Right lobe of liver (tissue), 6 donors: ENCODE measurements at places on chromosomes 3 and 15.
A peak's percentile ranks its signal among the peaks of the same experiment; 100 is the strongest.

GRCh38 chr3:156425651-156426050, 129.3 kb downstream of the SSR3 start:
- no peaks in the 10 kb centered on the region for H3K36me3 ChIP-seq
- H3K27me3 ChIP-seq: no peaks in the 10 kb centered on the region
- H3K27ac ChIP-seq: no peak overlapping the region
- DNase-seq: no peak
- no peak overlapping the region for H3K4me3 ChIP-seq

DNA sequence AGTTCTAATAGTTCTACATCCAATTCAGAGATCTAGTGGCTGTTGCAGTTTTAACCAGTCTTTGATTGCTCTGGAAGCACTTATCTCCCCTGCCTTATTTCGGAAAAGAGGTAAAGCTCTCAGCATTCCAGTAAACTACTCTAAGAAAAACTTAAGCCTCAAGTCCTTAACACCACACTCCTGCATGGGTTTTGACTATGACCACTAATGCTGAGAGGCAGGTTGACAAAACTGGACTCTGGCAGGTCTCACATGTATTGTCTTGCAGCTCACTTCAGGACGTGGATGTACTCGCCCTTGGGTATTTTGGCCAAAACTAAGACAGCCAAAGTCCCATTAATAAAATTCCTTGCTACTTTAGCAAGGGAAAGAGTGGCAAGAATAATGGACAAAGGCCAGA, 405.9 kb upstream of the GRM7 start:
- no peak overlapping the region for H3K27ac ChIP-seq
- no peaks in the 10 kb centered on the region for H3K4me1 ChIP-seq
- no peaks in the 10 kb centered on the region for H3K36me3 ChIP-seq
- H3K4me3 ChIP-seq: no peak overlapping the region
- no peak for DNase-seq
- H3K27me3 ChIP-seq: no peaks in the 10 kb centered on the region

DNA sequence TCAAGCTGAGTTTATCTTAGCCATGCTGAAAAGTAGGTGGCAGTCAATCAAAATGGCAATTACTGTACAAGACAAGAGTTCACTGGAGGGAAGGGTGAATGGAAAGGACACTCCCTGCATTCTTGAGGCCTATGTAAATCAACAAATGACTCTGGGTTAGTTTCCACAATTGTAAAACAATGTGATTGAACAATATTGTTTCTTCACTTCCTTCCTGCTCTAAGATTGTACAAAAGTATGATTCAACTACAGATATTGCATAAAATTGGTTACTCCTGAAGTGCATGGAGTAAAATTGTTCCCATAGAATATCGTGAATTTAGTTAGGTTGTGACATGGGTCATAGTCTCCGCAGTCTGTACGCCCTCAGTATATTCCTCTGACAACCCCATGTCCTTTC, 277.6 kb downstream of the LPP start:
- H3K36me3 ChIP-seq: no peaks in the 10 kb centered on the region
- DNase-seq: no peak
- H3K4me3 ChIP-seq: no peak overlapping the region

- H3K4me1 ChIP-seq: peaks cover 56% of the 10 kb centered on the region
- no peak for DNase-seq
- no peaks in the 10 kb centered on the region for H3K36me3 ChIP-seq
- H3K27me3 ChIP-seq: no peaks in the 10 kb centered on the region
- H3K27ac ChIP-seq: peak overlapping the region; percentile 90
- no peak overlapping the region for H3K4me3 ChIP-seq
Observed at GRCh38 chr3:114718071-114718897, 424.5 kb downstream of the TIGIT start.

DNA sequence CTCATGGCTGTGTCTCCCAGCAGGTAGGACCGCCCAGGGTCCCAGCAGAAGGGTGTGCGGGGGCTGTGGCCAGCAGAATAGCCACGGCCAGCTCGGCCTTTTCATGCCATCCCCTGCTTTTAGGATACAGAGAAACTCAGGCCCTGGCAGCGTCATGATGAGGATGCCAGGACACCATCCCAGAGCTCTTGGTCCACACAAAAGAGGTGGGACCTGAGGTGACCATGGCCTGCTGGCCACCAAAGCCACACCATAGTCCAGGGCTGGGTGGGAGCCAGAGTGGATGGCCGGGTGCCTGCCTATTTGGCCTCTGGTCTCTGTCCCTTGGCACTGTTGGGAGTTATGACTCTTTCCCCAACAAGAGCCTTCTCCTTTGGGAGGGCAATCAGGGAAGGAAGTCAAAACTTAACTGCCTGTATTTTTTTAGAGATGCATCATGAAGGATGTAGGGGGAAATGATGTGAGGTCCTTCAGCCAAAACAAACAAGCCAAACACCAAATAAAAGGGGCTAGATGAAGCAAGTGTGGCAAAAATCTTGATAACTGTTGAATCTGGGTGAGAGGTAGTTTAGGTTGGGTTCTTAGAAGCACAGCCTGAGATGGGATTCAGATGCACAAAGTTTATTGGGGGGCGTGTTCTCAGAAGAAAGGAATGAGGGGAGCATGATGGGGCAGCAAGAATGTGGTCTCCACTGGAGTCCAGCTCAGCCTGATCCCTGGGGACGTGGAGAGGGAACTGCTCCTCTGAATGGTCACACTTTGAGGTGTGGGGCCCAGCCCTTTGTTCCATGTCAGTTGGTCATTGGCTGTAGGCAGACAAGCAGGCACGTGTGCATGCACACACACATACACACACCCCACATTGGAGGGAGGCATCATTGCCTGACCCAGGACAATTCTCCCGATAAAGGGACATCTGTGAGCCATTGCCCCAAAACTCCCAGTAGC, 33.2 kb downstream of the SMAD6 start:
- DNase-seq: peak; percentile 83
- H3K27me3 ChIP-seq: no peaks in the 10 kb centered on the region
- H3K4me3 ChIP-seq: no peak overlapping the region
- no peak overlapping the region for H3K27ac ChIP-seq
- peaks cover 20% of the 10 kb centered on the region for H3K4me1 ChIP-seq

- no peak for DNase-seq
- no peaks in the 10 kb centered on the region for H3K4me1 ChIP-seq
- H3K27ac ChIP-seq: no peak overlapping the region
- H3K36me3 ChIP-seq: no peaks in the 10 kb centered on the region
Observed at GRCh38 chr15:63998489-63998888, 47.8 kb downstream of the DAPK2 start.

DNA sequence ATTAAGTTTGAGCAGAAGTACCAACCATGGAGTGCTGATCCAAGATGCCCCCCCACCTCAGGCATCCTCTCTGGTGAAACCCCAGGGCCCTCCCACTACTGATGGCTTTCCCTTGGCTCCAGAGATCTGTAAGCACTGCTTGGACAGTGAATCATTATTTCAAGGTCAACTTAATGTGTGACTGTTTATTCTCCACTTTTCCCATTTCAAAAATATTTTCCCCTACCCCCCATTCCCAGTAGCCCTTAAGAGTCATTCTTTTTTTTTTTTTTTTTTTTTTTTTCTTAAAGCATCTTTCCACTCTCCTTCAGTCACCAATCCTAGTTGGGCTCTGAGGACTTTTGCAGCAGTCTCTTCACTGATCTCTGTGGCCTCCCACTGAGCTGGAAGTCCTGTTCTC, 82.6 kb downstream of the PCCB start:
- DNase-seq: no peak
- H3K4me1 ChIP-seq: no peaks in the 10 kb centered on the region
- no peak overlapping the region for H3K27ac ChIP-seq
- no peak overlapping the region for H3K4me3 ChIP-seq
- no peaks in the 10 kb centered on the region for H3K27me3 ChIP-seq
- peaks cover 2% of the 10 kb centered on the region for H3K36me3 ChIP-seq

DNA sequence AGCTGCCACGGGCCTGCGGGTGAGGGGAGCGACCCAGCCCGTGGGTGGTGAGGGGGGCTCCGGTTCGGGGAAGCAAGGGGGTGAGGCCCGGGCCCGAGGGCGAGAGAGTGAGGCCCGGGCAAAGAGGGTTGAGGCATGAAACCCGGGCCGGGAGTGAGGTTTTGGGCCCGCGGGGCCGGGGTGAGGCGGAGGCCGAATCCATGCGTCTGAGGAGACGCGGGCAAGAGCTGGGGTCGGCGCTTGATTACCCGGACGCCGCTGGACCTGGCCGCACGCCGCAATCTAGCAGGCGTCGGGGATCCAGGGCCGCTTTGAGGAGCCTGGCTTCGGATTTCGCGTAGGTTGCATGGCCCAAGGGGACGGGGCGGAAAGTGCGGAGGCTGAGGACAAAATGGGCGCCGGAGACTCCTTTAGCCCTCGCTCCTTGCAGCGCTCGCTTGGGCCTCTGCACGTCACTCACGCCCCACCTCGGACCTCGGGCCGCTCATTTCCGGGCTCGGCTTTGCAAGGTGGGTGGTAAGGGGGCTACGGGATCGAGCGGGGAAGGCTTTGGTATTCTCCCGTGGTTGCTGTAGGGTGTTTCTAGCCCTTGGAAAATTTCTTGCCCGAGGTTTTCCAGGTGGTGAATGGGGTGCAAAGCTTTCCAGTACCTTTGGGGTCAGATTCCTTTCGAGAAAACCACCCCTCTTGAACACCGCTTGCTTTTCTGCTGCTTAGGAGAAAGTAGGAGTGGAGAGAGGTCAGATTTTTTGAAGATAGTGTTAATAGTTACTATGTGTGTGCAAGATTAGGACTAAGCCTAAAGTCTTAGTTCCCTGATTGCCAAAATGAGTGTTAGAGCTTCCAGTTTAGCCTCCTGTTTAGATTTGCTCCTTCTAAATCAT, 827 bp downstream of the SLC25A36 start:
- H3K27ac ChIP-seq: peak overlapping the region; percentile 76
- H3K27me3 ChIP-seq: no peaks in the 10 kb centered on the region
- peaks cover 4% of the 10 kb centered on the region for H3K4me1 ChIP-seq
- DNase-seq: no peak

GRCh38 chr3:10247679-10248183, 528 bp upstream of the TATDN2 start:
- DNase-seq: no peak
- no peaks in the 10 kb centered on the region for H3K36me3 ChIP-seq
- no peaks in the 10 kb centered on the region for H3K27me3 ChIP-seq
- peak overlapping the region; percentile 70 for H3K27ac ChIP-seq
- peak overlapping the region; percentile 74 for H3K4me3 ChIP-seq

DNA sequence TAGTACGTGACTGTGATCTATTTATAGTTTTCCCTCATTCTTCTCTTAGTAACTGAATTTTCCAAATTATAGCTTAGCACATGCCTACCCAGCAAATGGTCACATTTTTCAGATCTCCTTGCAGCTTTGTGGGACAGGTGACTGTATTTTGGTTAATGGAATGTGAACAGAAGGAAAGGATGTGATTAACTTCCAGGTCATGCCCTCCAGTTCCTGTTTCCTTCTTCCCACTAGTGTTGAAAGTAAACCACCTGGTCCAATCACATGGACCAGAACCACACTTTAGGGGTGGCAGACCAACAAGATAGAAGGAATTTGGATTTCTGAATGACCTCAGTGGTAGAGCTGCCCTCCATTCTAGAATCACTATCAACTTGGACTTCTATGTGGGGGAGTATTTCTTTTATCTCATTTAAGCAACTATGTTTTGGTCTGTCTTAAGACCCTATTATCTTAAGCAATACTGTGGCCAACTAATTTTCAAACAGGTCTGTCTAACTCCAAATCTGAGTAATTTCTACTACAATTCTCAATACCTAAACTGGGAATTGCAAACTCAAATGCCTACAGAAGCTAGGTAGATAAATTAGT, 76.0 kb upstream of the TSC22D2 start:
- no peaks in the 10 kb centered on the region for H3K4me1 ChIP-seq
- H3K27ac ChIP-seq: no peak overlapping the region
- no peaks in the 10 kb centered on the region for H3K27me3 ChIP-seq
- H3K36me3 ChIP-seq: no peaks in the 10 kb centered on the region
- DNase-seq: no peak
- no peak overlapping the region for H3K4me3 ChIP-seq

DNA sequence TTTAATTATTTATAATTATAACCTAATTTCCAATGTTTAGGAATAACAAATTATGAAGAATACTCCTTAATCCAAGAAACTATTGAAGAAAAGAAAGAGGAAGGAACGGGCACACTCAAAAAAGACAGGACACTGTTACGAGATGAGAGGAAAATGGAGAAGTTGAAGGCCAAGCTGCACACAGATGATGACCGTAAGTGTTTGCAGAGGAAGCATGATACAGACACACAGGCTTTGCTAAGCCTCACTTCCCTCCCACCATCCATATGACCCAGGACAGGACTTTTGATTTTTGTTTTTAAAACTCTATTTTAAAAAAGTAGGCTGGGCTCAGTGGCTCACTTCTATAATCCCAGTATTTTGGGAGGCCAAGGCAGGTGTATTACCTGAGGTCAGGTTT, 389.4 kb upstream of the TPM1 start:
- no peak for DNase-seq
- no peak overlapping the region for H3K4me3 ChIP-seq
- H3K4me1 ChIP-seq: no peaks in the 10 kb centered on the region
- H3K27me3 ChIP-seq: no peaks in the 10 kb centered on the region
- no peaks in the 10 kb centered on the region for H3K36me3 ChIP-seq

DNA sequence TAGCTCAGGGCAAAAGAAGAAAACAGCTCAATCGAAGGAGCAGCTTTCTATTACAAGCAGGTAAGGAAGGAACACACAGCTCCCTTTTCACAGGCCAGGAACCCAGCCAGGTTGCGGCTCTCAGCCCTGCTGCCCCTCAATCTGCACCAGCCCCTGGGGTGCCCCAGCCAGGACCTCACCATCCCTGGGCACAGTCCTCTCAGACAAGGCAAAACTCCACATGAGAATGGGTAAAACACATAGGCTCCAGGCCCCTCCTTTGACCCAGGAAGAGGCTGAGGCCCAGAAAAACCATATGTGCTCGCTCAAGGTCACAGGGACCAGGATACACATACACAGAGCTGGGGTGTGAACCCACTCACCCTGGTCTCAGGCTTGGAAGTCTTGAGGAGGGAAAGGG, 178.7 kb upstream of the TLE3 start:
- H3K27me3 ChIP-seq: no peaks in the 10 kb centered on the region
- no peaks in the 10 kb centered on the region for H3K36me3 ChIP-seq
- no peak for DNase-seq
- no peaks in the 10 kb centered on the region for H3K4me1 ChIP-seq
- no peak overlapping the region for H3K4me3 ChIP-seq

DNA sequence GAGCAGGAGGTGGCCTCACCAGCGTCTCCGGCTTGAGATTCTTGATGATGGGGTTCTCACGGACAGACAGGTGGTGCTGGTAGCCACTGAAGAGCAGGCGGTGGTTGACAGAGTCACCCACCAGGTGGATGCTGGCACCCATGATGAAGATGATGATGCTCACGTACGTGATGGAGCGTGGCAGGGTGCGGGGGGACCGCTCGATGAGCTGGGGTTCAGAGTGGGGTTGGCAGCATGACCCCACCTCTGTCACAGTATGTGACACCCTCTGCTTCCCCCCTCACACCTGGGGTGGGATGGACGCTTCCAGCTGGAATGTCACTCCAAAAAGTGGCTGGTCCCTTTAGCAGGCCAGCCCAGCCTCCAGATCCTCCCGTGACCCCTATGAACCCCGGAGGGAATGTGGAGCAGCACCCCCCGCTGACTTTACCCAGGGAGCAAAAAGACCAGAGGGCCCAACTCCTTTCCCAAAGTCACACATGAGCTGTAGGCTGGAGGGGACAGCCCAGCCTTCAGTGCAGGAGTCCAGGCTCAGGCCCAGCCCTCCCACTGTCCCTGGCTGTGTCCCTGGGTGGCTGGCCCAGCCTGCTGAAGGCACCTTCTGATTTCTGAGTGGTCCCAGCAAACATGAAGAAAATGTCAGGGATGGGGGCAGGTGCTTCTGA, 6.7 kb upstream of the CALML4 start:
- no peaks in the 10 kb centered on the region for H3K4me1 ChIP-seq
- no peak overlapping the region for H3K4me3 ChIP-seq
- no peaks in the 10 kb centered on the region for H3K27me3 ChIP-seq
- H3K27ac ChIP-seq: no peak overlapping the region
- H3K36me3 ChIP-seq: peaks cover under 1% of the 10 kb centered on the region
- DNase-seq: peak; percentile 42

- H3K4me1 ChIP-seq: no peaks in the 10 kb centered on the region
- no peak overlapping the region for H3K4me3 ChIP-seq
- no peaks in the 10 kb centered on the region for H3K27me3 ChIP-seq
- no peaks in the 10 kb centered on the region for H3K36me3 ChIP-seq
Observed at GRCh38 chr3:106610362-106610959, 741.6 kb upstream of the CBLB start.
